GM13977 (cell line): ENCODE measurements at places on chromosomes 2 and 18.

DNA sequence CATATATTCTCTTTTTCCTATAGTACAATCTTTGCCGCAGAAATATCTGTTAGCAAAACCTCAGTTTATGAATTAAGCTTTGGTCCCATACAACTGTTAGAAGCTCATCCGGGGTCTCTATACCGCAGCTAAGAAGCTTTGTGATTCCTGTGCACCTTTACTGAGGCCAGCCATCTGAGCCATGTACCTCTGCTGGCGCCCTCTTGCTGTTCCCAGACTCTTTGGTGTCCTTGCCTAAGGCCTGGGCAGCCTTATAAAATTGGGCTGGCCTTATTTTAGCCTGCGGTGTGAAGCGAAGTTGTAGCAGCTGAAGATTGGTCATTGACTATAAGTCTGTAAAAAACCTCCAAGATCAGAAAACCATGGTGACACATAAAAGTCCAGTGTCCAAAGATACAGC lies 1135.1 kb upstream of the CHAC2 start:
- DNase-seq: no peak

DNA sequence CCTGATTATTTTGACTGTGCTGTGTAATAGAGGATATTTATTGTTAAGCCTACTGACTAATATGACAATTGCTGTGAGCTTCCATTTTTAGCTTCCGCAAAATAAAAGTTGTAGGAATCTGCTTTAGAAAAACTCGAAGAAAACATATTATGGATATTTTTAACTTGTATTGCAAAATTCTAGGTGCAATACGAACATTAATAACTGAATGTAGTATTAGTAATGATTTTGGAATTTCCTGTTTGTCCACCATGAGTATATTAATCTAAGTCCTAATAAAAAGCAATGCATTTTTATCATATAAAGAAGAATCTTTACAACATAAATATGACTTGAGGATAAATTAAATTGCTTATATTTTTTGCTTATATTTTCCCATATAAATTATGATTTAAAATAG lies 2.4 kb upstream of the DSC3 start:
- DNase-seq: no peak

- DNase-seq: no peak
Observed at GRCh38 chr2:107592280-107592624, 234.4 kb upstream of the RGPD4 start.

DNA sequence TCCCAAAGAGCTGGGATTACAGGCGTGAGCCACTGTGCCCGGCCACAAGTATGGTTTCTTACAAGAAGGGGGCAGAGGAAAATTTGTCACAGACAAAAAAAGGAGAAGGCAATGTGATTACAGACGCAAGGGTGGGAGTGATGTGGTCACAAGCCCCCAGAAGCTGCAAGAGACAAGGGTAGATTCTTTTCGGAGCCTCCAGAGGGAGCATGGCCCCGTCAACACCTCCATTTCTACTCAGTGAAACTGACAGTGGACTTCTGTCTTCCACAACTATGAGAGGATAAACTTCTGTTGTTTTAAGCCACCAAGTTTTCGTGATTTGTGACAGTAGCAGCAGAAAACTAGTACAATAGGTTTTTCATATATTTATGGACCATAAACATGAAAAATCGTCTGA lies 2.1 kb upstream of the TCF7L1 start:
- peak; percentile 34 for DNase-seq

DNA sequence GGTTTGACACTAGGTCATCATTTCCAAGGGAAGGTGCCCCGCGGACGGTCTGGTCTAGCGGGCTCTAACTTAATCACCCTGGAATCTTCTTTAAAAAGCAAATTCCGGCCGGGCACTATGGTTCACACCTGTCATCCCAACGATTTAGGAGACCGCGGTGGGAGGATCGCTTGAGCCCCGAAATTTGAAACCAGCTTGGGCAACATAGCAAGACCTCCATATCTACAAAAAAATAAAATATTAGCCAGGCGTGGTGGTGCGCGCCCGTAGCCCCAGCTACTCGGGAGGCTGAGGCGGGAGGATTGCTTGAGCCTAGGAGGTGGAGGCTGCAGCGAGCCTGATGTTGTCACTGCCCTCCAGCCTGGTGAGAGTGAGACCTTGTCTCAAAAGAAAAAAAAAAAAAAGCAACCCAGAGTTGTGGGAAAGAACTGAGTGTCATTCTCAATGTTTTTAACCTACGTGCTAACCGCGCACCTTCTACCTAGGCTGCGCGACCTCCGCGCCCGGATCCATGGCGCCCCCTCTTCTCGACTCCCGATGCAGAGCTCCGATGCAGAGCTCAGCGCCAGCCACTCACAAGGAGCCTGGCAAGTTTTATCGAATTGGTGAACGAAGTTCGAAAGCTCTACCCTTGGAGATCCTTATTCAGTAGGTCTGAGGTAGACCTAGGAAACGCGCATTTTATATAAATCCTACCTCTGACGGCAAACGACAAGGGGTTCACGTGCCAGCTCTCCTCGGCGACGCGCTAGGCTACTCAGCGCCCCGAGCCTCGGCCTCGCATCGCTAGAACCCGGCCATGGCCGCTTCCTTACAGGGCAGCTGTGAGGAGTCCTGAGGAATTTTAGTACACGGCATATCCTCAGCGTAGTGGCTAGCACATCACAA lies 888 bp upstream of the TWSG1 start:
- peak; percentile 49 for DNase-seq

DNA sequence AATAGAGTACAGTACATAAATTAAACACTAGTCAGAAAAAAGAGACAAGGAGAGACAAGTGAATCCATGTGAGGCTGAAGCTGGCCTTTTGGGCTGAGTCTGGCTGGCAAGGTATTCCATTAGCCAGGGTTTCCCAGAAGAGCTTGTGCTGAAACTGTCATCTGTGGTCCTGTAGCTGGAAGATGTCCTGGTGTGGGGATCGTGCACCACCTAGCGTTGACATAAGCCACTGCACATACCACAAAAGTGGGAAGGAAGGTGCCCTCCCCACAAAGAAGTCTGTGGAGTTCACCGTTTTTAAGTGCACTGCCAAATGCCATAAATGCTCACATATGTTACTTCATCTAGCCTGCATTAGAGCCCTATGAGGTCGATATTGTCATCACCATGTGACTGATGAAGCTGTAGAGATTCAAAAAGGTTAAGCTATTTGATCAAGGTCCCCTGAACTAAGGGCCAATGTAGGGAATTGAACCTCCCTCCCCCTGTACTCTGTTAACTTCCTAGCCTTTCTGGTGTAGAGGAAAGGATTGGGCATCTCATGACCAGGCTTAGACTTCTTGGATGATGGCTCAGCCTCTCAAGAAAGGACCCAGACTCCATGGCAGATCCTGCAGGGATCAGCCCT lies 31.9 kb upstream of the GALNT14 start:
- peak; percentile 71 for DNase-seq

DNA sequence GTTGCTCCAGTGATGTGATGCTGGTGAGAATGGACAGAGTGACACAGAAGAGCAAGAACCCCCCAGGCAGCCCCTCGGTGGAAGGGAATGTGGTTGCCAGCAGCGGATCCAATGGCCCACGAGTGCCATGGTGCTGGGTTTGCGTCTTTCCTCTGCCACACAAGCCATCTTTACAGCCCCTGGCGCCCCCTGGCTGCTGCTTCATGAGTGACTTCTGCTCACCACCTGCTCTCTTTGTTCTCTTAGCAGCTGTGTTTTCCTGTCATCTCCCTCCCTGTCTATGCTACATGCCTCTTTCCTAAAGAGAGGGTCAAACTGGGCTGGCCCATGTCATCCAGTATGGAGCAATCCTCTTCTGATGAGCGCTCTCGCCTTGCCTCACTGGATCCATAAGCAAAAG lies 300.0 kb upstream of the SMIM21 start:
- DNase-seq: peak; percentile 14

DNA sequence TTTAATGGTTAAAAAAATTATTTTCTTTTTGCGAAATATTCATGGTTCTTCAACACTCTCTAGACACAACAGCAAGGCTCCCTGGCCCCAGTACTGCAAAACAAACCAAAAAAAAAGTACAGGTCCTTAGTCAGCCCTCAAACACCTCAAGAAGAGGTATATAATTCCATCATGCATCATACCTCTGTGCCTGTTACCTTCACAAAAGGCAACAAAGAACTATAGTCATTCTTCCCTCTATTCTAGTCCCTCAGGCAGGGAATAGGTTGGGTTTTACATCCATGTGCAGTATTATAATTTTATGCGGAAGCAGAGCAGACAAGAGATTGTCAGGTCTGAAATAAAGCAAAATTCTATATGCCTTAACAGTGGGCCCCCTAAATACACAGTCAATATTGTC lies 8.5 kb downstream of the NFE2L2 start:
- no peak for DNase-seq

DNA sequence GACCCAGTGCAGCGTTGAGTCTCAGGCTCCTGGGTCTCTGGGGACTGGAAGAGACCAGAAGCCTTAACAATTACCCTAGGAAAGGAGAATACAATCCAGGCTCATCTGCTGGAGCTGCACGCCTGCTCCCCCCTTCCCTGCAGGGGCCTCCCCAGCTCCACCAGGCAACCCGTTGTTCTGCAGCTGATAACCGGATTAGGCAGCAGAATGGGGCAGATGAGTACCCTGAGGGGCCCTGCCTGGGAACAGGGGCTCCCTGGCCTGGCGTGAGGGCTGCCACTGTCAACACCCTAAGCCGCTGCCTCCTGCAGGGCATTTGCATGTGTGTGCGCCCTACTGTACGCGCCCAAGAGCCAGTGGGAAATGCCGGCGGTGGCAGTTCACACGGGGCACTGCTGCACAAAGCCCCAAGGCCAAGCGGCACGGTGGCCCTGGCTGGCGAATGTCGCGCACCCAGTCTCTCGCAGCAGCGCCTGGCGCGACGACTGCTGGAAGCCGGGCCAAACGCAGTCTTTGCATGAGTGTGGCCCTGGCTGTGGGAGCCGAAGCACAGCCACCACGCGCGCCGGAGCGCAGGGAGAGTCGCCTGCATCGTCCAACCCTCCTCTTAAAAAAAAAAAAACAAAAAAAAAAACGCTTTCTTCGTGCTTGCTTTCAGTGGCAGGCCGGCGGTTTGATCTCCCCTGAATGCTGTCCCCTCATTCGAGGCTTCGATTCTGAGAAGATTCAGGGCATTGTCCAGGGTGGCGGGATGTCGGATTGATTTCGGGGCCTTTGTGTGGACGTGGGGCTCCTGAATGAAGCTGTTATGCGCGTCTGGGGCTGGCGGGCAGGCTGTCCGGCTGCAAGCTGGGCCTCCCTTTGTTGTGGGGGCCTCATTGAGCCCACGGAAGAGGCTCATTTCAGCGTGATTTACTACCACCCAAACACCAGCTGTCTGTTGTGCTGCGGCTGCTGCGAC lies 63.8 kb downstream of the SETBP1 start:
- no peak for DNase-seq

DNA sequence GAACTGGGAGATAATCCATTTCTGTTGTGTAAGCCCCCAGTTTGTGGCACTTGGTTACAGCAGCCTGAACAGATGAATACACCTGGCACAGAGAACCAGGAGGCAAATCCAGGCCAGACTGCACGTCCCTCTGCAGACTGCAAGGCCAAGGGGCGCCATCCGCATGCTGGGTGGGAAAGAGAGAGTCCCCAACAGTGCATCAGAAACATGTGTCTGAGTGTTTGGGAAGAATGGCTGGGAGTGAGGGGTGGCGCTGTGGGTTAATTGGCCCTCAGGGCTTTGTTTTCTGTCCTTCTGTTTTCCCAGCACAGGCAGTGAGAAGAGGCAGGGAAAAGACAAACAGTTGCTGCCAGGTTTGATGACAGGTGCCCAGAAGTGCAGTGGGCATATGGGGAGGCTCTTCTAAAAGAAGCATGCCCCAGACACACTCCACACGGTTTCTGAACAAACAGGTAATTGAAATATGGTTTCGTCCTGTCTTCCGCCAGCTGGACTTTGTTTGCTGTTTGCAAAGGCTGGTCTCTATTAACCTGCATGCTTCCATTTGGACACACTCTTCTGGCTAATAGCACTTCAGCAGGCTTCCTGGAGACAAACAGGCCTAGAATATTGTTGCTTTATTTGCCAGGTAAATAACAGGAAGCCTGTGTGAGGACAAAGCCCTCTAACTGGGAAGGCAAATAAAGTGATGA lies 43.4 kb upstream of the SEC11C start:
- DNase-seq: no peak

DNA sequence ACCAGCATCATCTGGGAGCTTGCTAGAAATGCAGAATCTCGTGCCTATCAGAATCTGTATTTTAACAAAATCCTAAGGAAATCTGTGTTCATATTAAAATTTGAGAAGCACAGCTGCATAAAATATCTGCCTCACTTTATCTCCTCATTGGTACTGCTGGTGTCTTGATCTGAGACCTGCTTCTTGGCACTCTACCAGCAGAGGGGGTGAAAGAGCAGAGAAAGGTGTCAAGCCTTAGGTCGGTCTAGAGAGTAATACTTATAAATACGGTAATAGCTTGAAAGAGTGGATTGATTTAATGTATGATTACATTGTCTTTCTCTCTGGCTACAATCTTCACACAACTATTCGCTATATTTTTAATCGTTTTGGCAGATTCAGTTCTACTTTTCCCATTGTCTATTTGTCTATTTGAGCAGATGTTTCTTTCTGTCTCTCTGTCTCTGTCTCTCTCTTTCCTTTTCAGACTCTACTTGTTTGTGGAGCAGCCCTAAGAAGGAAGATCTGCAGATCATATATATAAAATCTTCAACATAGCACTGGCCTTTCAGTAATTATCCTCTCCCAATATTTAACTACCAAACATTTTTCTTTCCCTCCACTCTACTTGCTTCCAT lies 1.7 kb upstream of the GCG start:
- peak; percentile 47 for DNase-seq

GRCh38 chr18:37443325-37444055 lies 122.1 kb downstream of the CELF4 start:
- DNase-seq: no peak

DNA sequence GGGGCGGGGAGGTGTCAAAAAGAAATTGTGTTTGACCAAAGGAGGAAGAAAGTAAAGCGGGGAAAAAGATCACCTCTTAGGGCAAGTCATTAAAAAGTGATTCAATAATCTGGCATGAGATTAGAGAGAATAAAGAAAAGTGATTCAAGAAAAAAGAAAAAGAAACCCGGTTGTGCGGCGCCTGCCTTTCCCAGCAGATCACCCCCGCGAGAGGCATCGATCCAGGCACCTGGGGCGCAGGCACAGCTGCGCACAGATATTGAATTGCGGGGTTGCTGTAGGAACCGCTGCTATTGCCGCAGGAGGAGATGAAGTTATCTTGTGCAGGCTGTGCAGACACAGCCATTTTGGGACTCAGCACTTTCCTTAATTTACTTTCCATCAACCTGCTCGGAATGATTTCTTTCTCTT lies 71.2 kb downstream of the PLB1 start:
- DNase-seq: peak; percentile 41

DNA sequence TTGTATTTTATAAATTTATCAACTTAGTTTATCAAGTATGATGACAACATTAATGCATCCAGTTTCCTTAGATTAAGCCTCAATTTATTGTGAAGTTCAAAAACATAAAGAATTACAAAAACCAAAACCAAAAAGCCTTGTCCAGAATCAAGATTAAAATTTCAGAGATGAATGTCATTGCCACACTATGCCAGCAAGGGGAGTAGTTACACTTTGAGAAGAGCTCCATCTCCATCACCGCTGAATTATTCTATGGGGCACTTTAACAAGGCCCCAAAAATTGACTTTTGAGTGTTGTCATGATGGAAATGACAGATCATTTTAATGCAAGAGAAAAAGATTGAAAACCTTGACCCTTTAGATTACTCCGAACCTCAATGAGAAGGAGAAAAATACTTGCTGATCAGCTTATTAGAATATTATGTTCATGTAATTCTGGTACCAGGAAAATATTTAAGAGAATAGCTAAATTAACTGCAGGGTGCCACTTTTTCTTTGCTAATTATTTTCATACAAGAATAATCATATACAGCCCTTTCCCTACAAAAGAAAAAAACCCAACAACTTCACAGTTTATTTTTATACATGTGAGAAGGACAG lies 152.5 kb upstream of the AQP4 start:
- peak; percentile 15 for DNase-seq

GRCh38 chr2:33598561-33599174 lies 431 bp downstream of the FAM98A start:
- DNase-seq: peak; percentile 56
